ENCODE measurements at places on chromosomes 4 and X. TPM values are rescaled to one million over a fixed set of nuclear protein-coding genes. Genes with fewer than 3 reads are reported as not detected.

GRCh38 chrX:109300415-109300814, 181.5 kb downstream of the GUCY2F start:
- no peaks in the 10 kb centered on the region for H3K27me3 ChIP-seq
- DNase-seq, result no peak
- H3K27ac ChIP-seq, result no peak overlapping the region
- H3K4me3 ChIP-seq, result no peak overlapping the region

DNA sequence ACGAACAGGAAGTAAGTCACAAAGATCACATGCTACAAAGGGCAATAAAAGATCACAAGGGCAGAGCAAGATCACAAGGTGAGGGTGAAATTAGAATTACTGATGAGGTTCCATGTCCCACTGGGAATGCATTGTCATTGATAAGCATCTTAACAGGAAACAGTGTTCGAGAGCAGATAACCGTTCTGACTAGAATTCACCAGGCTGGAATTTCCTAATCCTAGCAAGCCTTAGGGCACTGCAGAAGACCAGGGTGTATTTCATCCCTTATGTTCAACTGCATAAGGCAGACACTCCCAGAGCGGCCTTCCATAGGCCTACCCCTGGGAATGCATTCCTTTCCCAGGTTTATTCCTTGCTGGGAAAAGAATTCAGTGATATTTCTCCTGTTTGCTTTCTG, 980.6 kb upstream of the LCORL start:
- peaks cover 32% of the 10 kb centered on the region for H3K36me3 ChIP-seq
- H3K4me1 ChIP-seq, result peaks cover 3% of the 10 kb centered on the region
- no peaks in the 10 kb centered on the region for H3K27me3 ChIP-seq
- no peak overlapping the region for H3K4me3 ChIP-seq
- DNase-seq, result no peak

GRCh38 chrX:156004256-156004655, 6.8 kb downstream of the IL9R start:
- no peaks in the 10 kb centered on the region for H3K27me3 ChIP-seq
- no peaks in the 10 kb centered on the region for H3K4me1 ChIP-seq
- peaks cover 6% of the 10 kb centered on the region for H3K36me3 ChIP-seq
- no peak overlapping the region for H3K4me3 ChIP-seq
- DNase-seq, result no peak

The SPIN2A gene
- 2.8 TPM for total RNA-seq

GRCh38 chrX:11363069-11363594, 69.9 kb downstream of the AMELX start:
- no peak overlapping the region for H3K4me3 ChIP-seq
- no peaks in the 10 kb centered on the region for H3K4me1 ChIP-seq
- H3K27me3 ChIP-seq, result no peaks in the 10 kb centered on the region
- H3K36me3 ChIP-seq, result peaks cover 2% of the 10 kb centered on the region
- no peak for DNase-seq

The SULT1E1 gene
- not detected for total RNA-seq

The ATXN3L gene
- total RNA-seq, result not detected

All from H9 (cell line).